Activated CD4-positive, alpha-beta T cell treated with anti-CD3 and anti-CD28 coated beads, Interleukin-2, amount 10 ng/mL, durations not matched to agents 24 days and 14 days (primary cell): ENCODE measurements at places on chromosomes 11 and 22. TPM values are rescaled to one million over a fixed set of nuclear protein-coding genes. Genes with fewer than 3 reads are reported as not detected.

DNA sequence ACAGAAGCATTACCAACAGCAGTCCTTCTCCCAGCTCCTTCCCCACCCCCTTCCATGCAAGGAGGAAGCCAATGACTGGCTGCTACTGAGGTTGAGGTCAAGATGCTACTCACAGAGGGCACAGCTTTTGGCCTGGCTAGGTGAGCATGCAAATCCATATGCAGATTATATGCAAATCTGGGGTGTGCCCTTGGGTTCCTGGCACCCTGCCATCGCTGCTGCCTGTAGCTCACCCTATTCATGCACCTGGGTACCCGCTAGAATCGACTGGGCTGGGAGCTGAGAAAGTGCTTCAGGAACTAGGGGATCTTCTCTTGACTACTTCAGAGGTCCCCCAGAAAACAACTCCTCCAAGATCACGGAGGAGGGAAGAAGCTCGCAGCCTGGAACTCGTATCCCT lies 4.0 kb downstream of the DSCAML1 start:
- H3K27ac ChIP-seq: no peak overlapping the region
- DNase-seq: no peak
- H3K4me3 ChIP-seq: no peak overlapping the region

GRCh38 chr22:46033256-46034200 lies 56.6 kb upstream of the WNT7B start:
- no peak overlapping the region for H3K27ac ChIP-seq
- no peak overlapping the region for H3K4me3 ChIP-seq
- no peaks in the 10 kb centered on the region for H3K36me3 ChIP-seq
- peaks cover 4% of the 10 kb centered on the region for H3K27me3 ChIP-seq
- peaks cover 13% of the 10 kb centered on the region for H3K4me1 ChIP-seq

DNA sequence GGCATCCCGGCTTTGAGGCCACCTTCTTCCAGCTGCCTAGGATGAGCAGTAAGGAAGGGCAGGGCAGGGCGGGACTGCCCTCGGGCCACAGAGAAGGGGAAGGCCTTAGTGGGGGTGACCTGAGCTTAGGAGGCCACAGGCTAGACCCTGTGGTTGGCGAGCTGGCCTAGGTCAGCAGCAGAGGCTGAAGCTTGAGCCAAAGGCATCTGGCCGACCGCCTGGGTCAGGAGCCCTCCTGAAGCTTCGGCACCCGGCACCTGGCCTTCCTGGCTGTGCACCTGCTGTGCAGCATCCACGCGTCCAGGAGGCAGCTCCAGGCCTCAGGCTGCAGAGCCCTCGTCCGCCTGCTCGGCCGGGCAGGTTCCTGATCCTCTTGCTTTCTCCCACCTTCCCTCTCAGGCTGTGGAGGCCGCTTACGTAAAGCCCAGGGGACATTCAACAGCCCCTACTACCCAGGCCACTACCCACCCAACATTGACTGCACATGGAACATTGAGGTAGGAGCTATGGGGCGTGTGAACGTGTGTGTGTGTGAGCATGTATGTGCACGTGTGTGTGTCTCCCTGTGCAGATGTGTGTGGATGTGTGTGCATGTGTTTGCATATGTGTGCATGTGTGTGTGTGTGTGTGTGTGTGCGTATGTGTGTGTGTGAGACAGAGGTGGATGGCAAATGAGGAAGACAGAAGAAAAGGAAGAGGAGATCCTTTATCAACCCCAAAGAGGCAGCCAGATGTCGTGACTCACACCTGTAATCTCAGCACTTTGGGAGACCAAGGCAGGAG lies 34.9 kb downstream of the ST14 start:
- H3K36me3 ChIP-seq: no peaks in the 10 kb centered on the region
- no peak overlapping the region for H3K4me3 ChIP-seq
- no peak for DNase-seq
- H3K27me3 ChIP-seq: no peaks in the 10 kb centered on the region
- no peaks in the 10 kb centered on the region for H3K4me1 ChIP-seq

DNA sequence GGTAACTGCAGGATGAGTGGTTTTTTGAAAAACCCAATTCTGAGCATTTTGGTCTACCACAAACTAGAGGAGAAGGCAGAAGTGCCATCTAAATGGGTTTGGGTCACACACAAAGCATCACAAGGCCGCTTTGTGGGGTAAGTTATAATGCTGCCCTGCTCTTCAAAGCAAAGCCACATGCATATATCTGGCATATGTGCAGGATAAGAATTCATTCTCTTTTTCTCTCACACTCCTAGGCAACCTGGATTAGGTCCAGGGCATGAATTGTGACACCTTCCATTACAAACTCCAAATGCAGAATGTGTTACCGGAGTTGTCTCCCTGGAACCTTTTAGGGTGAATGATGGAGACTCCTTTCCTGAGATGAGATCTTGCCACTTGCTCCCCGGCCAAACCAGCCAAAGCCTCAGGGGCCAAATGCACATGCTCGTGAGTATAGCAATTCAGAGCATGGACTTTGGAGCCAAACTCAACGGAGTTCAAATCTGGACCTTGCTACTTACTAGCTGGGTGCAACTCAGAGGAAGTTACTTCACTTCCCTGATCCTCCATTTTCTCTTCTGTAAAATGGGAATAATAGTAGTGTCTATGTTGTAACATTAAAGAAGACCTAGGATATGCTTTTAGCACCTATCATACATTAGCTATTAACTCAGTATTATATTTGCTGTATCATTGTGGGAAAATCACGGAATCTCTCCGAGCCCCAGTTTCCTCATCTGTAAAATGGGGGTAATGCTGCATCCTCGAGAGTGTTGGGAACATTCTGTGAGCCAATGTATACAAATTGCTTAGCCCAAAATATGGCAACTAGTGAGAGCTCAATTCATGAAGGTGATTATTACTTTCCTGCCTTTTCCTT lies 96.6 kb downstream of the COMMD9 start:
- no peak overlapping the region for H3K27ac ChIP-seq
- no peaks in the 10 kb centered on the region for H3K36me3 ChIP-seq
- DNase-seq: no peak
- no peak overlapping the region for H3K4me3 ChIP-seq
- H3K27me3 ChIP-seq: peaks cover 4% of the 10 kb centered on the region
- H3K4me1 ChIP-seq: no peaks in the 10 kb centered on the region

DNA sequence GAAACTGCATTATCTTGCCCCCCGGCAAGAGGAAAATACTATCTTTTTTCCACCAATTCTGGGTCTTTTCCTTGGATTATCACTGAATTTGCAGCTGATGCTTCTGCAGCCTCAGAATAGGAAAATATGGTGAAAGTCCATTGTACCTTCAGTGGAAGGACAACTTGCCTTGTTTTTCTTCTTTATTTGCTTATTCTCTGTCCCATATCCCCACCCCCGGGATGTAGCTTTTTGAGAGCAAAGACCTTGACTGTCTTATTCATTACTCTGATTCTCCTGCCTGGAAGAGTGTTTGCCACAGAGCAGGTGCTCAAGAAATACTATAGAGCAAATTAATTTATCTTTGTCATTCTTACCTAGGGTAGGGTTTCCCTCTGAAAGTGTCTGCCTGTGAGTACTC lies 29.5 kb downstream of the UBASH3B start:
- peaks cover 18% of the 10 kb centered on the region for H3K4me1 ChIP-seq
- H3K36me3 ChIP-seq: no peaks in the 10 kb centered on the region
- H3K4me3 ChIP-seq: no peak overlapping the region
- peaks cover 3% of the 10 kb centered on the region for H3K27me3 ChIP-seq
- no peak overlapping the region for H3K27ac ChIP-seq
- no peak for DNase-seq

DNA sequence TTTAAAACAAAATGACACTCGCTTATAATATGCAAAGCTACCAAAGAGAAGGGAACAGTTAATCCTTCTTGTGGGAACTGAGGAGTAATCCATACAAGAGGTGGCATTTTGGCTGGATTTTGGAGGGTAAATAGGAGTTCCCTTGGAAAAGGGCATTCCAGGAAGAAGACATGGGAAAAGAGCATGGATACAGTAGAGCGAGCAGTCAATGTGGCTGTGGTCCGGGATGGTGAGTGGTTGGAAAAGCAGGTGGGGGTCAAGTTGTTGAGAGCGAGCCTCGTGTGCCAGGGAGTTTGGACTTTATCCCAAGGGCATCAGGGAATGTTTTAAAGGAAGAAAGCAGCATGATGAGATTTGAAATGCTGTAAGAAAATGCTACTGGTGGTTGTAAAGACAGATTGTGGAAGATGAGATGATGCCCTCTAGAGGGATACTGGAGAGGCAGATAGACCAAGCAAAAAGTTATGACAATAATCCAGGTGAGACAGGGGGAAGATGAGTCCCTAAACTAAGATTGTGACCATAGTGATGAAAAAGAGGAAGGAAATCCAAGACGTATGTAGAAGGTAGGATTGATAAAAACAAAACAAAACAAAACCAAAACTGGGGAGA lies 3.8 kb upstream of the MMP7 start:
- H3K4me3 ChIP-seq: no peak overlapping the region
- peaks cover 22% of the 10 kb centered on the region for H3K27me3 ChIP-seq
- no peak for DNase-seq
- no peaks in the 10 kb centered on the region for H3K36me3 ChIP-seq
- no peak overlapping the region for H3K27ac ChIP-seq

- DNase-seq: no peak
- no peak overlapping the region for H3K27ac ChIP-seq
- peaks cover 50% of the 10 kb centered on the region for H3K4me1 ChIP-seq
- H3K36me3 ChIP-seq: peaks cover 2% of the 10 kb centered on the region
- H3K4me3 ChIP-seq: no peak overlapping the region
- H3K27me3 ChIP-seq: peaks cover 70% of the 10 kb centered on the region
Observed at GRCh38 chr11:128688896-128689546, 4.9 kb upstream of the FLI1 start.

DNA sequence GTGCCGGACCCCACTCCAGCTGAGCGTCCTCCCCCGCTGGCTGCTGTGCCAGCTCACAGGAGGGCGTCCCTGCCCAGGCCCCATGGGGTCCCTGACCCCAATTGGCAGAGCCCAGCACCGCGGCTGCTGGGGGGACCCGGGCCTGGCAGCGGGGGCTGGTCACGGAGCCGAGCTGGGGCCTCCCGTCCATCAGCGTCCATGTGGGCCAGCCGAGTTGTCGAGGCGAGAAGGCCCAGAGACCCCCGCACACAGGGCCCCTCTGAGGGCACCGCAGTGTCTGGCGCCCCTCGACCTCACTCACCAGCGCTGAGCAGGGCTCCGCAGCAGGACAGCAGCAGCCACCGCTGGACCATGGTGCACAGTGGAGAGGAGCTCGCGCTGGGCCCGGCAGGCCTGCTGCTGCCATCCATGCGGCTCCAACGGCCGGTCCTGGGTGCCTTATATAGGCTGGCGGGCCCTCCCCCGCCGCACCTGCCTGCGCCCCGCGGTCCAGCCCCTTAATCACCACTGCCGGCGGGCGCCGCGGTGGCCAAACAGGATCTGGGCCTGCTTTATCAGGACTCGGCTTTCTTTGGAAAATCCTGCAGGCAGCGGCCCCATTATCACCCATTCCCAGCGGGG lies at the start of gene MUC6:
Gene MUC6 (minus strand): TSS at position 416 of the 621 bp plus-strand sequence. CDS start 63 bp downstream, at position 353.
- DNase-seq: no peak
- no peaks in the 10 kb centered on the region for H3K36me3 ChIP-seq
- no peaks in the 10 kb centered on the region for H3K4me1 ChIP-seq
- H3K27me3 ChIP-seq: no peaks in the 10 kb centered on the region
- no peak within 1 kb of the TSS for H3K27ac ChIP-seq

- H3K36me3 ChIP-seq: no peaks in the 10 kb centered on the region
- DNase-seq: no peak
- H3K27ac ChIP-seq: no peak overlapping the region
- no peaks in the 10 kb centered on the region for H3K27me3 ChIP-seq
- no peaks in the 10 kb centered on the region for H3K4me1 ChIP-seq
Observed at GRCh38 chr11:80122211-80122610, 681.4 kb upstream of the TENM4 start.

DNA sequence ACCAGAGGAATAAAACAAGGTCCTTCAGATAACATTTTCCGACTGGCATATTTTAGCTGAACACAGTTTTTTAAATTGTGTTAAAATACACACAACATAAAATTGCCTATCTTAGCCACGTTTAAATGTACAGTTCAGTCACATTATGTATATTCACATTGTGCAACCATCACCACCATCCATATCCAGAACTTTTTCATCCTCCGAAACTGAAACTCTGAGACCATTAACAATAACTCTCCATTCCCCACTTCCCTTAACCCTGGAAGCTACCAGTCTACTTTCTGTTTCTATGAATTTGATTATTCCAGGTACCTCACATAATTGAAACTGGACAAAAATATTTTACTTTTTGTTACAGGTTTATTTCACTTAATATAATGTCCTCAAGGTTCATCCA lies 213.3 kb downstream of the ETS1 start:
- H3K27me3 ChIP-seq: no peaks in the 10 kb centered on the region
- peaks cover 10% of the 10 kb centered on the region for H3K4me1 ChIP-seq

DNA sequence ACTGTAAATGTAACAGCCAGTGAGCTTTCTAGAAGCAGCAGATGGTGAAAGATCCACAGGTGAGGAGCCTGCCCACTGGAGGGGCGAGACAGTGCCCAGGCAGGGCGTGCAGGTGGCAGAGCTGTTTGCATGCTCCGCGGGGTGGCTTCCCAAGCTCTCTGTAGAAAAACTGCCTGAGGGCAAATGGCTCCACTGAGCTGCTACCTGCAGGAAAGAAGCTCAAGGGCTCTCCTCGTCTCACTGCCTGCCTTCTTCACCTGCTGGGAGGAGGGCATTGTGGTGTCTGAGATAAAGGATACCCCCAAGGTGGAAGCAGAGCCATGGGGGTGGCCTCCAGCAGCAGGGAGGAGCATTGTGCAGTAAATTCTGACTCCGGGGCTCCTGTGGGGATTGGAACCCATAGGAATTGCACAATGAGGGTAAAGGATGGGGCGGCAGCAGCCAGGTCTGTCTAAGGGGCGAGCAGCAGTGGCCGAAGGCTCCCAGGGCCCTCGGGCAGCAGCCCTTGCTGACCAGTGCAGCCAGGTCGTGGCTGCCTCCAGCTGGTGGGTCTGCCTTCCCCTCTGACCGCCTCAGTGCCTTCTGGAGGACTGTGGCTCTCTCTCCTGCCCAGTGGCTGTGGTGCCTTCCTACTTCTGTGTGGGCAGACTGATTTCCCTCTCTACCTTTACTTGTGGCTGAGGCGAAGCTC lies 28.0 kb upstream of the CABP7 start:
- no peaks in the 10 kb centered on the region for H3K27me3 ChIP-seq
- no peak overlapping the region for H3K27ac ChIP-seq
- no peaks in the 10 kb centered on the region for H3K4me1 ChIP-seq
- no peak overlapping the region for H3K4me3 ChIP-seq

The OR4D9 gene
- total RNA-seq: not detected in 2 replicates

The OR8D4 gene
- total RNA-seq: not detected in 2 replicates

The DENND6B gene
- total RNA-seq: 1.4 and 2.2 TPM in 2 replicates

The ALDH3B1 gene
- total RNA-seq: not detected in 2 replicates

The MAPK8IP1 gene
- 0.49 and 0.83 TPM in 2 replicates for total RNA-seq
